Stimulated activated CD4-positive, alpha-beta T cell treated with anti-CD3 and anti-CD28 coated beads, Interleukin-2, amount 100 ng/mL, for 48 hours (primary cell): ENCODE measurements at places on chromosomes 2 and 18.

DNA sequence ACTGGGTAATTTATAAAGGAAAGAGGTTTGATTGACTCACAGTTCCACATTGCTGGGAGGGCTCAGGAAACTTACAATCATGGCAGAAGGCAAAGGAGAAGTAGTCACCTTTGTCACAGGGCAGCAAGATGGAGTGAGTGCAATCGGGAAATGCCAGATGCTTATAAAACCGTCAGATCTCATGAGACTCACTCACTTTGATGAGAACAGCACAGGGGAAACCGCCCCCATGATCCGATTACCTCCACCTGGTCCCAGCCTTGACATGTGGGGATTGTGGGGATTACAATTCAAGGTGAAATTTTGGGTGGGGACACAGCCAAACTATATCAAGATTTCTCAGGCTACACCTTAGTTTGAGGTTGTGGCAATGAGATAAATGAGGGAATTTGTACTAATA lies 54.9 kb downstream of the AKAIN1 start:
- DNase-seq, result no peak

DNA sequence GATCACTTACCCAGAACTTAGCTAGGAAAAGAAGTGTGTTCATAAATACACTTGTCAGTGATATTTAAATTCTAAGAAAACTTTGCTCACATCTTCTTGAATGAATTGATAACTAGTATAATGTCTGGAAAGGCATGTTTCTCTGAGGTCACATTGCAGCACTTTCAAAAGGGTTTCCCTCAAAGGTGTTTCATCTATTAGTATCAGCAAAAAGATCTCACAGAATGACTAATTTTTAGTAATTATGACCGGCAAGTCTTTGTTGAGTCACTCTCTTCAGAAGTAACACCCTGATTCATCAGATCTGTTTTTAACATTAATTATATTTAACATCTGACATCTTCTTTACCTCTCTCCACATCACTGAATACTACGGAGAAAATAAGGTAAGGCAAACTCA lies 222.3 kb downstream of the IKZF2 start:
- no peak for DNase-seq

GRCh38 chr2:226508683-226509082 lies 290.9 kb downstream of the IRS1 start:
- no peak for DNase-seq

DNA sequence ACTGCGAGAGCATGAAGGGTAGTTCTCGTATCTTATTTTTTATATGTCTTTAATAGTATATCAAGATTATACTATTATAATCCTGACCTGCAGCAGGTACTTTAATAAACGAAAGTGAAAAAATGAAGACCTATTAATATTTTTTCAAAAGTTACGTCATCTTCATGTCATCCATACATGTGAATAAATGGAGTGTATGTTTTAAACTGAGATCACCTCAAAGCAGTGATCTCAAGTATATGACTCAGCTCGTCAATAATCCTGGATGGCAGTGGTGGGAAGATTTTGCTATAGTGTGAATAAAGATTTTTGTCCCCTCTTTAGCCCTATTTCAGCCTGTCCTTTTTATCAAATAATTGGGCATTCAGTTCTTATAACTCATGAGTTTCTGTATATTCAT lies 166.3 kb upstream of the FBXO11 start:
- DNase-seq, result no peak

GRCh38 chr2:24117902-24118301 lies 5.2 kb downstream of the PFN4 start:
- no peak for DNase-seq

DNA sequence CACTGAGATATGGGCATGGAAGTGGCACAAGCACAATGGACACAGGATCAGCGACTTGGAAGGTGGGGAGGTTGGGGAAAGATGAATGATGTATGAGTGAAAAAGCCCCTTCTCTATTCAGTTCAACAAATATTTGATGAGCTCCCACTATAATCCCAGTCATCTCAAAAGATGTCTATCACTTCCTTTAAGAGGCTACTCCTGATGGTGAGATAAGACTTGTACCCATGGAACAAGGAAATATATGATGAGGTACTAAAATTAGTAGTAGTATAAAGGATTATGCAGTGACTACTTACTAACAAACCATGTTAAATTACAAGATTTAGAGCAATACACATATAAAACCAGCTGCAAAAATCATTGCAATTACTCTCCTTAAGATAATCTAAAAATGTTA lies 107.8 kb upstream of the COL5A2 start:
- no peak for DNase-seq

GRCh38 chr2:232897598-232898408 lies 27.7 kb downstream of the SNORC start:
- DNase-seq, result peak; percentile 55

- DNase-seq, result no peak
Observed at GRCh38 chr2:73998451-73998850, 13.7 kb downstream of the TET3 start.

DNA sequence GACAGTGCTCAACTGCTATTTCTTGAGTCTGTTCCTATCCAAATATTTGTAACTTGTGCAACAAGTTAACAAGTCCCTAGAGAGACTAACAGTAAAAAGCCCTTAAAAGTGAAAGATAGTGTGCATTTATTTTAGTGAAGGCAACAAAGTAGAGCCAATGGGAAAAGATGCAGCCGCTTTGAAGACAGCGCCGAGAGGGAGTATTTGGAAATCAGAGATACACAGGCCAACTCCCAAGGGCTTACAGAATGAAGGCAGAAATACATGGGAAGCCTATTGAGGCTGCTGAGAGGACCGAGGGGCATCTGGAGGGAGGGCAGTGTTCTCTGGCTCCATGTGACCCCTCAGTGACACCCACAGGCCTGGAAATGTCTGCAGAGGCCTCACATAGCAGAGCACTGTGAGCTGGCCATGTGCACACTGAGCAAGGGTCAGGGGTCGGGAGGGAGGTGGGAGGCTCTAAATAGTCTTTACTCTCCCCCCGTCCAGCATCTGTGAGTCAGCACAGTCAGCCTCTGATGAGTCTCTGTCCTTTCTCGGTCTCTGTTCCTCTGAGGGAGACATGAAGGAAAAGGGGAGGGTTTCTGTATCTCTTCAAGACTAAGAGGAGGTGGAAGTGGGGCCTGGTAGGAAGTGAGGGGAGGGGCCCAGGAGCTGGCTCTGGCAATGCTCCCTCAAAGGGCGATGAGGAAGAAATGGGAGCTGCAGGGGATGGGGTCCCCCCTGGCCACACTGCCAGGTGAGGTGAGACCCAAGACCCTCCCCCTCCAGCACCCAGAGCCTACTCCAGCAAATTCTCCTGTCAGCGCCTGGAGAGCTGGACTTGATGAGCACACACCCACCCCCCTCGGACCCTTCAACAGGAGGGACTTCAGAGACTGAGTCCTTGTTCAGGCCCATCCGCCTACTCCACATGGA lies 133.6 kb downstream of the SP3 start:
- no peak for DNase-seq

DNA sequence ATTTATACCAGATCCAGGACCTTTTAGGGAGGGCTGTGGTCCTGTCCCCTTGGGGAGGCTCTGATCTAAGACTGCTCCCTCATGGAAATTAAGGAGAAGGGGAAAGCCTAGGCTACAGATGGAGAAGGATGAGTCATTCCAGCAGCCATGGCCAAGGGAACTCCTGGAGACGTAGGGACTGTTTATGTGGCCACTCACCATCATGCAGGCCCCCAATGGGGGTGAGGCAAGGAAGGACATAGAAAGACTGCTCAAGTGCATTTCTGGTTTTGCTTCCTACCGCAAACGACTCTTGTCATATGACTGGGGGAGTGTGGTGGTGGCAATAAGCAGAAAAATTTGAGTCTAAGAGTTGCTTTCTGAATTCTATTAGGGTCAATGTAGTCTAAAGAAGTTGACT lies 54.0 kb upstream of the CYP1B1 start:
- no peak for DNase-seq

DNA sequence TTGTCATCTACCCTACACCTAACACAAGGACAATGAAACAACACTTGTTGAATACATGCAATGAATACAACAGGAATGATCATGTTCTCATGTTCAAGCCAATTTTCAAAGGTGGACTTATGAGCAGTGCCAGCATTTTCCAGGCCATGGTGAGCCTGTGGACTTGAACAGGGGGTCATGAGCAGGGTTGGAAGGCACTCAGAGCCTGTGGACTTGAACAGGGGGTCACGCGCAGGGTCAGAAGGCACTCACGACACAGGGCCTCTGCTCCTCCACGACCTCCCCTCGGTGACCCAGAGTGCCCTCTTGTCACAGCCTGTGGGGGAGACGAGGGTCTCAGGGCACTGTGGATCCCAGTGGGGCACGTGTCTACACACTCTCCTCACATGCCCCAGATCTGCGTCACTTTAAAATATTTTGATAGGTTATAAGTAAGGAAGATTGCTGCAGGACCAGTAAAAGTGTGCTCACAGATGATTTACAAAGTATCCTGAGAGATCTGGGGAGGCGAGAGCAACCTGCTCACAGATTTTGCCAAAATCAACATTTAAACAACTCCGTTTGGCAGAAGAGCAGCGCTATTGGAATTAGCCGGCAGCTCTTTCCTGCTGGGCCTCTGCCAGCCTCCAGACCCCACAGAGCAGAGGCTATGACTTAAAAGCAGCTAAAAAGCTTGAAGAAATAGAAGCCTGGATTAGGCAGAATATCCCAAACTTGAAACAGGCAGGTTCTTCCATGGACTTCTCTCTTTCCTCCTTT lies 121.9 kb downstream of the TMEM18 start:
- no peak for DNase-seq

DNA sequence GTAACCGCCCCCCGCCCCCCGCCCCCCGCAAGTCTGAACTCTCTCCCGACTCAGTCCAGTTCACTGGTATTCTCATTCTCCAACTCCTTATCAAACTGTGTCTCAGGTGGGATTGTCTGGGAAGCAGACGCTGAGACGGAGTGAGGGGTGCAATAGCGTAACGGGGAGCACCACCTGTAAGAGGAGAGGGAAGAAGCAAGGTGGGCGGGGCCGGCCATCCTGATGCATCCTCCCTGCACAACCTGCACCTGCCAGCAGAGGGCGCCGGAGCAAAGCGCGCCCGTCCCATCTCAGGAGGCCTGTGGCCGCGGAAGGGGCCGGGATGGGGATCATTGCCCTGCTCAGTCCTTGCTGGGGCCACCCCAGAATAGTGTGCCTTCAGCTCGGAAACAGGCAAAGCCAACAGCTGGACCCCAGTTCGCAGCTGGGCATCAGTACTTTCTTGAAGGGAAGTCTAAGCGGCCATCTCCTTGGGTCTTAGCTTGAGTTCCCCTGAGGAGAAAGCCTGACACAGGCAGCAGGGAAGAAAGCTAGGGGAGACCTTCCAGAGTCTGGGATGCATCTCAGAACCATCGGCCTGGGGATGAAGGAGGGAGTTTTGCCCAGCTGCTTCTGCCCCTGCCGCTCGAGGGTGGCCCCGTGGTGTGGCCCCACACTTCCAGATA lies 208.0 kb downstream of the TFCP2L1 start:
- DNase-seq, result peak; percentile 77

DNA sequence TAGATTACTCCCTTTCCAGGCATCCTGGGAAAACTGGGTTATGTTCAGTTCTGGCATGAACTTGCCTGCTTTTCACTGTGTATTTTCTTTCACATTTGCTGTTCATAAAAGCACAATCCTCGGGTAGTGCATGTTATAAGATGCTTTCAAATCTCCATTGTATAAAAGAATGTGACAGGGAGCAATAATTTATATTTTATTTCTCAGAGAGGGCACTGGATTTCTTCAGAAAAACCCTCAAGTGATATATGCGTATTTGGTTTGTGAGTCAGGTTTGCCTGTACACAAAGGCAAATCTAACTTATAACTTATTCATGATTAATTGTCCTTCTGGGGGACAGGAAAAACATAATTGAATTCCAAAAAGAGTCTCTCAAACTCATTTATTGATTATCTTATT lies 440.7 kb upstream of the MMADHC start:
- no peak for DNase-seq

- DNase-seq, result no peak
Observed at GRCh38 chr2:236872981-236873380, 212.7 kb upstream of the COPS8 start.

DNA sequence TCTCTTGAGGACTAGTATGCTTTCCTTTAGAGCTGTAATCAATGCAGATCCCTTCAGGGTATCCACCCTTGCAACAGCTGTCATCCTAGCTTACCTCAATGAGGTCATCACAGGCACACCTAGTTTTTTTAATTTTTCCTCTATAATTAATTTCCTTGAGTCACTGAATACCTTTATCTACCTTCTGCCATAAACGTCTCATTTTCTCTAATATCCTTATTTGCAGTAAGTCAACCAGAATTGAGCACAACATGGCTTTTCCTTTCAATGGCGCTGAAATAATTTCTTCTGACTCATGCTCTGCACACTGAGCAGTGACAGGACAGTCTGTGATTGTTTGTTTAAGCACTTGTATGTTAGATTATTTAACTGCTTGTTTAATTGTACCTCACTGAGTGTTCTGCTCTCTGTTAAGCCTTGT lies 49.4 kb downstream of the ETAA1 start:
- no peak for DNase-seq

GRCh38 chr2:121185571-121186074 lies 99.4 kb downstream of the TFCP2L1 start:
- no peak for DNase-seq

- DNase-seq, result no peak
Observed at GRCh38 chr2:216796115-216796840, 63.6 kb downstream of the TNP1 start.

- peak; percentile 88 for DNase-seq
Observed at GRCh38 chr2:196639180-196640030, at the start of gene CCDC150. TSS of gene CCDC150 (plus strand) at chr2:196639715. CDS start at chr2:196639767, 52 bp downstream.

GRCh38 chr2:72891091-72891818 lies 4.0 kb downstream of the SPR start:
- DNase-seq, result no peak

GRCh38 chr18:55473560-55473959 lies 114.4 kb downstream of the TCF4 start:
- DNase-seq, result no peak

- DNase-seq, result no peak
Observed at GRCh38 chr2:143440411-143441012, 311.3 kb downstream of the ARHGAP15 start.

DNA sequence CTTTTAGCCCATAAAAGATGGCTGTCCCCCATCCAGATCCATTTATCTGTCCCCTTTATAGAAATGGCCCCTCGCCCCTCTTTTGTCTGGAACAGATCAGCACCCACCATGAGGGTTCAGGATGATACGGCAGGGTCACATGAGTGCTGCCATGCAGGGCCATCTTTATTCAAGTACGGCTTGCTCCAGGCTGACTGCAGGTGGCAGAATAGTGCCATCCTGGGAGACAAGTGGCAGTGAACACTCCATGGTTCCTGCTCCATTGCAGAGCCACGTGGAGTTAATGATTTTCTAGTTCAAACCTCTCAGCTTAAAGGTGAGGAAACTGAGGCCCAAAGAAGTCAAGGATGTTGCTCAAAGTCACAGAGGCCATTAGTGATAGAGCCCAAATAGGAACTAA lies 180.6 kb downstream of the CLIP4 start:
- DNase-seq, result no peak

DNA sequence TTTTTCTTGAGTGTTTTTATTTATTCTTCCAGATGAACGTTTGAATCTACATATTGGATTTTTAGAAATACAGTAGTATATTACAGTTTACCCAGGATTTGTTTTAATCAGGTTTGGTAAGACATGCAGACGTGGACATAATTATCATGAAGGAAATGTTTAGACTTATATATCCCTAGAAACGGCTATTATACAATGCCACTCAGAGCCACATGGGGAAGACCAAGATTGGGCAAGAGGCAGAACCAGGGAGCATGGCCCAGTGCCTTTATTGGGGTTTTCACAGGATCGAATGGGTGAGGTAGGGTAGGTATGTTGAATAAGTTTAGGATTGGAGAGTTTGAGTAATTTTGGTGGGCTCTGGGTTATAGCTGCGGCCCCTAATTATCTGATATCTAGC lies 212.2 kb downstream of the CAMKMT start:
- DNase-seq, result no peak
